Stimulated activated CD4-positive, alpha-beta T cell treated with anti-CD3 and anti-CD28 coated beads, Interleukin-1b, Interleukin-23, amount 100 ng/mL, for 48 hours (primary cell): ENCODE measurements at places on chromosomes 2 and 18.

DNA sequence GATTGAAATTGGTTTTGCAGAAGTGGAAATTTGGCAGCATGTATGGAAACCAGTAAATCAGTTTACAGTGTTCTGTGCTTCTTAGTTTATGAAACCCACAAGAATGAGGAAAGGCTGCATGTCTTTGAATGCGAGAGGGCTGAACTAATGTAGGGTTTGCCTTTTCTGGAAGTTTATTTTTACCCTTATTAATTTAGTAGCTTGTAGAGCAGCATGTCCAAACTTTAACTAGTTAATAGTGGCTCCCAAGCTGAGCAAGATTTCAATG is 50.4 kb downstream of the LDLRAD4 start:
- no peak for DNase-seq

- DNase-seq, result no peak
Observed at GRCh38 chr2:215870088-215870490, 143.3 kb downstream of the MREG start.

DNA sequence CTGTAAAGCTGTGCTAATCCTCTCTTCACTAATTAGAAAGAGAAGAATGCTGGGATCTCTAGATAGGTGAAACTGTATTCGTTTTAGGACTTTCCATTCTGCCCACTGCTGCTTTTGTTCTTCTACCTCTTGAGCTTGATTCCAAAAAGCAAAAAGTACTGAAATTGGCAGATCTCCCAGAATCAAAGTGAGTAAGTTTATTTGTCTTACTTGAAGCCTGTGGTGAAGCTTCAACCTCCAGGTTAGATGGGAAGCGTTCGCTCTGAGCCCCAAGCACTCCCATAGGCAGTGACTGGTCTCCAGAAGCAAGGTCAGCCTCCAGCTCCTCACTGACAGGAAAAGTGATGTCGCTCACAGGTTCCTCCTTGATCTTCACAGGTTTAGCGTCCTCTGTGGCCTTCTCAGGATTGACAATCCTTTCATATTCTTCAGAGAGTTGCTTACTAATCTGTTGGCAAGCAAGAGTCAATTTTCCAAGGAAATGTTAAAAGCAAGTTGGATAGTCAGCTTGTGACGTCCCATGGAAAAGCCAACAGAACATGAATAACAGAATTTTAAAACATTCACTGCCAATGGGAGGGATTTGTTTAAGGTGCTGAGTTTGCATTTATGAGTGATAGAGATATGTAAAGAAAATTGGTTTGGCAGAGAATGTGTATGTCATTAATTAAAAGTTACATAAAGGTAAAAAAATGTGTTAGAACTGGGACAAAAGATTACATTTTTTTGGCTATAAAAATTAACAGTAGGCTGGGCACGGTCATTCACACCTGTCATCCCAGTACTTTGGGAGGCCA is 8.1 kb downstream of the SUPT7L start:
- no peak for DNase-seq

GRCh38 chr2:154537024-154537423 is 161.5 kb upstream of the KCNJ3 start:
- no peak for DNase-seq

DNA sequence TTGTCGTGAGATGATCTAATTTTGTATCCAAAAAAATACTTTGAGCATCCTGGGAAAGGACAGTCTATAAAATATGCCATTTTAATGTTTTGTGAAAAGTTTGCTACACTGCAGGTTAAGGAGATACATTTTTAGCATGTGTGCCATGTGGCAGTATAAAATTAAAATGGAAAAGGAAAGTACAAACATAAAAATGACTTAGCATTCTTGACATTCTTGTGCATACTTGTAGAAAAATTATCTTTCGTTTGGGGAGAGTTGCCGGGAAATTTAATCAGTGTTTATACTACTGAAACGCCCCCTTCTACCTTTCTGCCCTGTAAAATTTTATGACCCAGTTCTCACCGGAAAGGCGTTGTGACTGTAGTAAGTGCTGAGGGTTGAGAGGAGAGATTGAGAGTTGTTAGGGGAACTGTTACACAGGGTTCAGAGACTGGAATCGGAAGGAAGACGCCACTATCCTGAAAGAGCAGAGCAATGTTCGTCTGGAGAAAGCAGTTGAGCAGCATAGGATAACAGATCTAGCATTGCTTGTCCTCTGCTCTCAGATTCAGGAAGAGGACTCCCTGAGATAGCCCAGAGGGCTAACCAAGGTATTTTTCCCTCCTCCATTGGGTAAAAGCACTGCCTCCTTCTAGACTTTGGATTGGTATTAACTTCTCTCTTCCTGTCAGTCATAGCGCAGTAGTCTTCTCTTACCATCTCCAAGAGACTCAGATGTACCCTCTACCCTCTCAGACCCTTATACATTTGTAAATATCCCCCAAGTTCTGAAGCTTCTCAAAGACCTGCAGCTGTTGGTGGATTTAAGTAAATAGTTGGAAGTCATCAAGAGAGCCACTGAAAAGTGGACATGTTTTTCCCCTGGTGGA is 2.7 kb downstream of the CDH20 start:
- DNase-seq, result no peak
